ENCODE measurements at places on chromosomes 6 and 20.

GRCh38 chr6:166476061-166476591, 93.4 kb upstream of the MPC1 start:
- DNase-seq: no peak

- DNase-seq: no peak
These were observed 49.9 kb downstream of the TGM2 start for GRCh38 chr20:38115205-38115604.

DNA sequence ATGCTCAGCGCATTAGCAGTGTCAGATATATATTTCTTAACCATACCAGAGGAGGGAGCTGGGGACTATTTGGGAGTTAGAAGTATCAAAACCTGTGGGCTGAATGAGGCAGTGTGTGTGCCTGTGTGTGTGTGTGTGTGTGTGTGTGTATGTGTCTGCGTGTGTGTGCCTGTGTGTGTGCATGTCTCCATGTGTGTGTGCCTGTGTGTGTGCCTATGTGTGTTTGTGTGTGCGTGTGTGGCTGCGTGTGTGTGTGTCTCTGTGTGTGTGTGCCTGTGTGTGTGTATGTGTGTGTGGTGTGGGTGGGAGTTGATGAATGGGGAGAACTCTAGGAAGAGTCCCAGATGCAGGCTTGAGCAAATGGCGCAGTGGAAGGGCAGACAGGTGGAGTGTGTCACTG, 92.9 kb downstream of the PAX1 start:
- DNase-seq: no peak

DNA sequence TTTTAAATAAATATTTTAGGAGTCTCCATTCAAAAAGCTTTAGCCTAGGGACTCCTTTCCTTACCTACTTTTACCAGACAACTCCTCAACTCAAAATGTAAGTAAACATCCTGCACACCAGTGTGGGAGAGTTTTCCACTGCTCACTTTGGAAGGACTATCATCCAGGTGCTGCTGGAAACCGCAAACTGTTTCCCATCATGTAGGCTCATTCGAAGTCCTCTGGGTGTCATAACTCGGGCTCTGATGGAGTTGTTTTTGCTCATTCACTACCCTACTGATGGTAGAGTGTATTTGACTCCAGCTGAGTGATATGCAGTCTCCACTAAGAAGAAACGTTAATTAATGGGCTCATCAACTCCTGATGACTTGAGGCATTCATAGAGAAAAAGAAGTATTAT, 136.5 kb upstream of the AKAP12 start:
- DNase-seq: no peak

DNA sequence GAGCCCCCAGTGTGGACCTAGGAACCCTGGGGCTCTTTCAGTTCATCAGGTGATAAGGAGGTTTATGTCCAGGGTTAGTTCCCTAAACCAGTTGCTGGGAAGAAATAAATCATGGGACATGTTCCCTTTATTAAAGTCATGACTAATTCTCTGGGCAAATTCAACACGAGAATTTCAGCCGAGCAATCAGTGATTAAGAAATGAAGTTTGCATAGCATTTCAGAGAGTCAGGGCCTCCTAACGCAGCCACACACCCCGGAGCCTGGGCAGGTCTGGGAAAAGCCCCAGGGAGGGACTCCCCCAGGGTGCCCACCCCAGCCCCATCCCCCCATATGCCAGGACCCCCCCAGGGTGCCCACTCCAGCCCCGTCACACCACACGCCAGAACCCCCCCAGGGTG, 20.1 kb downstream of the SLCO4A1 start:
- no peak for DNase-seq

- DNase-seq: peak; percentile 27
These were observed 402 bp downstream of the ZBTB12 start for GRCh38 chr6:31901415-31901952.

- no peak for DNase-seq
These were observed 17.5 kb downstream of the SF3B5 start for GRCh38 chr6:144077871-144078270.

- DNase-seq: no peak
These were observed 13.5 kb downstream of the DLGAP4 start for GRCh38 chr20:36319356-36320260.

DNA sequence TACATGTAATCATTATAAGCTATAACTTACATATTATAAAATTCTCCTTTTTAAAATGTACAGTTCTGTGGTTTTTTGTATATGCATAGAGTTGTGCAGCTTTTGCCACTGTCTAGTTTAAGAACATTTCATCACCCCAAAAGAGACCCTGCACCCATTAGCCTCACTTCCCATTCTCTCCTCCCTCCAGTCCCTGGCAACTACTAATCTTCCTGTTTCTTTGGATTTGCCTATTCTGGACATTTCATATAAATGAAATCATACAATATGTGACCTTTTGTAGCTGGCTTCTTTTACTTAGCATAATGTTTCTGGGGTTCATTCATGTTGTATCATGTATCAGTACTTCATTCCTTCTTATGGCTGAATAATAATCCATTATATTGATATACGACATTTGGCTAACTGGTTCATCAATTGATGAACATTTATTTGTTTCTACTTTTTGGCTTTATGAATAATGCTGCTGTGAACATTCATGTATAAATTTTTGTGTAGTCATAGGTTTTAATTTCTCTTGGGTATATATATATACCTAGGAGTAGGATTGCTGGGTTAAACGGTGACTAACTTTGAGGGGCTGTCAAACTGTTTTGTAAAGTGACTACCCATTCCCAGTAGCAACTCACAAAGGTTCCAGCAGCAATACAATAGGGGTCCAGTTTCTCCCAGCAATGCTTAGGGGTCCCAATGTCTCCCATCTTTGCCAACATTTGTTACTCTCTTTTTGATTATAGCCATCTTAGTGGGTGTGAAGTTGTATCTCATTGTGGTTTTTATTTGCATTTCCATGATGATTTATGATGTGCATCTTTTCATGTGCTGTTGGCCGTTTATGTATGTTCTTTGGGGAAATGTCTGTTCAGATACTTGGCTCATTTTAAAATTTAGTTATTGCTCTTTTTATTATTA, 10.7 kb downstream of the PTPRA start:
- DNase-seq: no peak

DNA sequence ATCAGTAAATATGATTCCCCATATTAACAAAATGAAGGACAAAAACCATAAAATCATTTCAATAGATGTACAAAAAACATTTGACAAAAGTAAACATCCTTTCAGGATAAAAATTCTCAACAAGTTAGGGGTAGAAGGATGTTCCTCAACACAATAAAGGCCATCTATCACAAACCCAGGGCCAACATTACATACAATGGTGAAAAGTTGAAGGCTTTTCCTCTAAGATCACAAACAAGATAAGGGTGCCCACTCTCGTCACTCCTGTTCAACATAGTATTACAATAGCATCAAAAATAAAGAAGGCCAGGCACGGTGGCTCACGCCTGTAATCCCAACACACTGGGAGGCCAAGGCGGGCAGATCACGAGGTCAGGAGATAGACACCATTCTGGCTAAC, 22.6 kb upstream of the ASF1A start:
- no peak for DNase-seq

- DNase-seq: no peak
These were observed 27.0 kb downstream of the RNF144B start for GRCh38 chr6:18414116-18414515.

GRCh38 chr6:19562468-19562867, 274.7 kb upstream of the ID4 start:
- no peak for DNase-seq

GRCh38 chr20:54716174-54716747, 240.9 kb downstream of the DOK5 start:
- no peak for DNase-seq

DNA sequence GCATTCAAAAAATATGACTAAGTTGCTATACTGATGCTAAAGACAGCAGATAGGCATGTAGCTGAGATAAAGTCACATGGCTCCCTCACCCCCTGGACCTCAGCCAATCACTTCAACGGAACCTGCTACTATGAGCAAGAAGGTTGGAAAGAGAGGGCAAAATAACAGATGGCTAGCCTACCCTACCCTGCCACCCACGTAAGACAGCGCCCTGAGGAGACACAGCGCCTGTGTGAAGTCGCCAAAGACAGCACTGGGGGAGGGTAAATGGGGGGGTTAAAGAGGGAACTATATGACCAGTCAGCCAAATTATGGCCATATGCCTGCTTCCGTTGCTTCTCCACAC, 163.2 kb downstream of the RALGAPA2 start:
- peak; percentile 77 for DNase-seq

DNA sequence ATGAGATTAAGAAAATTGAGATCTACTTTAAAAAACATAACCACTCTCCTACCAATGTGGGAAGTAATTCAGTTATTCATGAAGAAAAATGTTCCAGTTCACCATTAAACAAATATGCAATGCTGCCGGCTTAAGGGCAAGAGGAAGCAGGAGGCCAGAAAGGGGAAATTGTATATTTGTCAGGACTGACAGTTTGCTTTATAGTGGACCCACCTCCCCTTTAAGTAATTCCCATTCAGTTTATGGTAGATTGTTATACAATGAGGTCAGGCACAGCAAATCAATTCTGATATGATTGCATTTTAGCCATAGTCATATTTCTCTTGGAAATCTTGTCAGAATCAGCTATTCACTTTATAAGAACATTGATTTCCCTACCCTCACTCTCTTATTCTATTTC, 547.8 kb downstream of the FRK start:
- no peak for DNase-seq

- no peak for DNase-seq
These were observed 350.9 kb upstream of the PRND start for GRCh38 chr20:4370851-4371250.

GRCh38 chr6:139640448-139640847, 266.0 kb upstream of the CITED2 start:
- DNase-seq: no peak

GRCh38 chr6:49415358-49415757, 47.7 kb downstream of the MMUT start:
- DNase-seq: no peak

DNA sequence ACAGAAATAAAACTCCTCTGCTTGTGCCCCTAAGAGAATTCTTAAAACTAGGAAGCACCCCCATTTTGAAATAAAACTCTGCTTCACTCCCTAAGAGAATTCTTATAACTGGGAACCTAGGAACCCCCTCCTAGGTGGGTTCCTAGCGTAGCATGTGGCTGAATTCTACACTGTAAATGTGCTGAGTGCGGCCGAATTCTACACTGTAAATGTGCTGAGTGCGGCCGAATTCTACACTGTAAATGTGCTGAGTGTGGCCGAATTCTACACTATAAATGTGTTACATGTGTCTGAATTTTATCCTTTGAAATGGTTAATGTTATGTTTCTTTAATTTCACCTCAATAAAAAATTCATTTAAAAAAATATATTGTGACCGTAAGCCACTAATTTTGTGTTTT, 79.3 kb downstream of the PSMB1 start:
- no peak for DNase-seq

DNA sequence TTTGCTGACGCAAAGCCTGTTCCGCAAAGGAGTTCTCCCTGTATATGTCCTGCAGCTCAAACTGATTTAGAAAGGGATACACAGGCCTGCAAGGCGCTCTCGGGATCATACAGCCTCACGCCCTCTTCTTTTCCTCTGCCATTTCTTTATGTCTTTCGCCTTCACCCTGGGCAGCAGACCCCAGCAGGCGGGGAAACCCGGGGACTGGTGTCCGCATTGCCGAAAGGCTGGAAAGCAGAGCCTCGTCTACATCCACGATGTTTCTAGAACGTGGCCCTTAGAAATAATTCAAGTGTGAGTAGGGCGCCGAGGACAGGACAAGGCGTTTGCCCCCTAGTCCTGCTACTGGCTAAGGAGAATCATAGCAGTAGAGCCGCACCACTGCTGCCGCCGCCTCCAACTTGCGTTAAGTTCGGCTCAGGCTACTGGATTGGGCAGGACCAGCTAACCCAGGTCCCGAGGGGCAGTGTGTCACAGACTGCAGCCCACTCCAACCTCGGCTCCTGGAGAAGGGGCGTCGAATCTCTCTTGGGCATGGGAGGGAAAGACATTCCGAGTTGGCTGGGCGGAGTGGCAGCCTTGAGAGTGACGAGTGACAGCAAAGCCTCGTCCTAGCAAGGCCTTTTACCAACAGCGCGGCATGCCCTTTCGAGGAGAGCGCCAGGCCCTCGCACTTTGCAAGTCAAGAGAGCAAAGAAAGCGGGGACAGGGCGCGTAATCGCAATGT, 2.6 kb upstream of the TBX18 start:
- DNase-seq: no peak

DNA sequence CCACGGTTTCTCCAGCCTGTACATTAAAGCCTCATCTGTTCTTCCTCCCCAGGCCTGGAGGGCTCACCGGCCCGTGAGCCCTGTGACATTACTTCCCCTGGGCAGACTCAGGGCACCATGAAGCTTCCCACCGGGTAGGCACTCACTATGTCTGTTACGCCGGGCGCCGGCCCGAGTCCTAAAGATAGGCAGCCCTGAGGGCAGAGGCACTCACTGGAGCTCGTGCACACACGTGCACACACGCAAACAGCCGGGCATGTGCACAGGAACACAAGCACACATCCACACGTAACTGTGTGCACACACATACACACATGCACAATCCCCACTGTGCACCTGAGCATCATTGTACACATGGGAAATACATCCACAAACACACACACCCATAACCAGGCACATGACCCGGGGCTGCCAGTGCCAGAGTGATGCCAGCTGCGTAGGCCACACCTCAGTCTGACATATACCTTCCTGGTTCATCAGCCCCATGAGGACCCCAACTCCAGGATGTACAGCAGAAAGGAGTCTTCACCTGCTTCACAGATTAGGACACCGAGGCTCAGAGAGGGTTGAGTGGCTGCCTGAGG, 83.7 kb downstream of the YTHDF1 start:
- no peak for DNase-seq

DNA sequence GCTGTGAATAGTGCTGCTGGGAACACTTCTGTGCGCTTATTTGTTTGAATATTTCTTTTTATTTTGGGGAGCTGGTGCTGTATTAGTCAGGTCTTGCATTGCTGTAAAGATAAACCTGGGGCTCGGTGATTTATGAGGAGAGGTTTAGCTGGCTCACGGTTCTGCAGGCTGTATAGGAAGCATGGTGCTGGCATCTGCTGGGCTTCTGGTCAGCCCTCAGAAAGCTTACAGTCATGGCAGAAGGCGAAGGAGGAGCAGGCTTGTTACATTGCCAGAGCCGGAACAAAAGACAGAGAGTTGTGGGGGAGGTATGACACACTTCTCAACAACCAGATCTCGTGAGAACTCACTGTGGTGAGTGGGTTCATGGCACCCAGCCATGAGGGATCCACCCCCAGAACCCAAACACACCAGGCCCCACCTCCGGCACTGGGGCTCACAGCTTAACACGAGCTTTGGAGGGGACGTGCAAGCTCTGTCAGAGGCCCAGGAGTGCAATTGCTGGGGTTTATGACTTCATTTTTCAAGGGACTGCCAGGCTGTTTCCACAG, 68.8 kb upstream of the GATA5 start:
- DNase-seq: no peak

- no peak for DNase-seq
These were observed 62.0 kb downstream of the MMUT start for GRCh38 chr6:49401063-49401462.

GRCh38 chr6:132253906-132254305, 147.4 kb downstream of the MOXD1 start:
- DNase-seq: no peak

DNA sequence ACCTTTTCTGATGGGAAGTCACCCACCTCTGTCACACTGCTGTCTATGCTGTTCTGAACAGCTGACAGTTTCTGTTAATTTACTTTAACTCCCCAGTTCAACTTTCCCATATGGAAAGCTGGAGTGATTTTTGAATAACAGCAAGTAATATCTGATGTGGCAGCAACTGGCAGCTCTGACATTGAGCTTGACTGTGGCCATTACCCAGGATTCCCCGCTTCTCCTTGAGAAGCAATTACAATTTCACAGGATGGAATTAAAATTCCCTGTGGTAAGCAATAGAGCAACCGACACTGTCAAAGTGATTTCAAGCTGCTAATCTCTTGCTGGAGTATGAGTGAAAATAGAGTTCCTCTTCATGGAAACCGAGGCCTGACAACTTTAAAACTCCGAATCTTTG, 348.1 kb upstream of the SOX4 start:
- DNase-seq: no peak
